ENCODE measurements at places on chromosomes 11 and 22.

DNA sequence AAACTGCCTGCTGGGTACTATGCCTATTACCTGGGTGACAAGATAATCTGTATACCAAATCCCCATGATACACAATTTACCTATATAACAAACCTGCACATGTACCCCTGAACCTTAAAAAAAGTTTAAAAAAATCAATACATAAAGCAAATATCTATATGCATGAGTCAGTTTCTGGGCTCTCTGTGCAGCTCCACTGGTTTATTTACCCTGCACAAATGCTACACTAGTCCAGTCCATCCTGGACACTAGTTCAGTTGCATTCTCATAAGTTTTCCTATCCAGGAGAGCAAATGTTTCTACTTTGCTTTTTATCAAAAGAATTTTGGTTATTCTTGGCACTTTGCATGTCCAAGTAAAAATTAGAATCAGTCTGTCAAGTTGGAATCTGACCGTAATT lies 99.8 kb upstream of the OLFML1 start:
- DNase-seq, result no peak

DNA sequence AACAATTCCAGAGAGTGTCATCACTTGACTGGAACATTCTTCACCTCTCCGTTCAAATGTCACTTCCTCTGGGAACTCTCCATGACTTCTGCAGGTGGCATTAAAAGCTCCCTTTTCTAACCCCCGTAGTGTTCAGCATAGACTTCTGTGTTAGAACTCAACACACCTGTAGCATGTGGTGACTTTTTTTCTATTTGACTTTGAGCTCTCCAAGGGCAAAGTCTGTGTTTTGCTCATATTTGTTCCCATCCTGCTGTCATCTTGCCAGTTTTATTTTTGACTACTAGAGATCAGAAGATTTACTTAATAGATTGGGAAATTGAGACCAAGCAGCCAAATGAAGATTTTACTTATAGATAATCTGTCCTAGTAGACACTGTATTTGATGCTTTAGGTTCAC lies 367.1 kb downstream of the INSC start:
- DNase-seq, result no peak

GRCh38 chr11:106958517-106959248 lies 59.6 kb downstream of the GUCY1A2 start:
- no peak for DNase-seq

GRCh38 chr11:61115498-61116224 lies 13.4 kb downstream of the CD5 start:
- DNase-seq, result no peak

DNA sequence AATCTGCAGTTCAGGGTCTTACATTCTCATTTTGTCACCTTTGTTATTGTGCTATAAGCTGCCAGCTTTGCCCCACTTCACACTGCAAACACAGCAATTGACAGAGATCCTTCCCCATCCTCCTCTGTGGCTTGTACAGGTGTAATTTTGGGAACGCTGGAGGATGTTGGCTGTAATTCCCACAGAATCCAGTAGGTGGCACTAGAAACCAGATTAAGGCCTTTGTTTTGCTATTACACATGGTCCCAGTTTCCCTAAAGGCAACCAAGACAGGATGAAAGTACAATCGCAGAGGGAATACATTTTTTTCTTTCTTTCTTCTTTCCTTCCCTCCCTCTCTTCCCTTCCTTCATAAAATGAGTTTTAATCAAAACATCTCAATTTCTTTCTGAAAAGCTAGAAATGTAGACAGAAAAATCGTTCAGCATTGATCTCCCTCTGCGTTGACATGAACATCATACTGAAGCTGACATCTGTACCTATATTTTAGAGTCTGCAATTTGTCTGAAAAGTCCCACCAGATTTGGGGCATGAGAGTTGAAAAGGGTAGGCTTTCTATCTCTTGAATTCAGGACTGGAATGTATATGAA lies 21.3 kb upstream of the NELL1 start:
- no peak for DNase-seq

GRCh38 chr22:31394326-31394725 lies 5.1 kb upstream of the DRG1 start:
- no peak for DNase-seq

- no peak for DNase-seq
Measured at GRCh38 chr11:19598456-19598855, 114.2 kb upstream of the NAV2 start.

DNA sequence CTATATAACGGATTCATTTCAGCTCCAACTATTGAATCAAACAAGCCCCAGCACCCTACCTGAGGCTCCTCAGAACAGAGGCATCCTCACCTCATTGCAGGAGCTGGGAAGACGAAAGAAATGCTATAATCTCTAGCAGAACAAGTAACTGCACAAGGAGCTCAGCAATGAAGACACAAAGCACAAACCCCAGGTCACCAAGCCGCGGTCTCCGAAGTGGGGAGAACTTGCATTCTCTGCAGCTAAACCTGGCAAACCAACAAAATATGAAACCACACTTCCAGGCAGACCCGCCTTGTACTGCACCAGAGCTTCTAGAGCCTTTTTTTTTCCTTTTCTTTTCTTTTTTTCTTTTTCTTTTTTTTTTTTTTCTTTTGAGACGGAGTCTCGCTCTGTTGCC lies 21.8 kb upstream of the CD5 start:
- DNase-seq, result no peak

DNA sequence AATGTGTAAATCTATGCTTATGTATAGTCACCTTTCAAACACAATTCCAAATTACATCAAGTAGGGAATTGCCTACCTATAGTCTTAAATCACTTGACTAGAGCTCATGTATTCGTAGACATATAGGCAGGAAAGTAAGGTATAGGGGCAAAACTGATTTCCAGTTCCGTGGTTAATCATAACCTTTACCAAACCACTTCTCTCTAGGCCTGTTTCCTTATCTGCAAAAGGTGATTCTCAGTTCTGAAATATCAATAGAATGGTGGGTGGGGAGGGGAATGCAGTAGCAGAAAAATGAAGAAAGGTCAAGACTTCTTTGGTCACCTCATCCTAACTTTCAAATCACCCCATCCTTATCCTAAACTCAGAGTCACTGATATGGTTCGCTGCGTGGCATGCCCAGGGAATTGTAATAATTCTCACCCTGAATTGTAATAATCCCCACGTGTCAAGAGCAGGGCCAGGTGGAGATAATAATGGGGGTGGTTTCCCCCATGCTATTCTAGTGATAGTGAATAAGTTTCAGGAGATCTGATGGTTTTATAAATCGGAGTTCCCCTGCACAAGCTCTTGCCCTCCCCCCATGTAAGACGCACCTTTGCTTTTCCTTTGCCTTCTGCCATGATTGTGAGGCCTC lies 1.9 kb upstream of the ANO5 start:
- no peak for DNase-seq

DNA sequence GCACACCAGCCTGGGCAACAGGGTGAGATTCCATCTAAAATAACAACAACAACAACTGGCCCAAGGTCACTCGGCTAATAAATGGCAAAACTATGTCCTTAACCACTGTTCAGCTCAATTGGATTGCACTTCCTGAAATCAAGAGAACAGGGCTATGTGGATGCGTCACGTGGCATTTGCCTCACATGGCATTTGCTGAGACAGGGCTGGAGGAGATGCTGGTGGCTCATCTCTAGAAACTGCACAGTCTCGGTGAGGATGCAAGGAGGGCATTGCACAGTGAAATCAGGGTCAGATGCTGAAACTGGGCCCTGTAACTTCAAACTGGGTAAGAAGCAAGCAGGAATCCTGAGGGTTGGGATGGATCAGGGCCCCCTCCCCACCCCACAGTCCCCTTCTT lies 171.9 kb downstream of the BUD13 start:
- DNase-seq, result no peak

- DNase-seq, result no peak
Measured at GRCh38 chr11:67572747-67573419, 10.7 kb upstream of the GSTP1 start.

GRCh38 chr22:42353883-42354727 lies 78.1 kb downstream of the NFAM1 start:
- no peak for DNase-seq

DNA sequence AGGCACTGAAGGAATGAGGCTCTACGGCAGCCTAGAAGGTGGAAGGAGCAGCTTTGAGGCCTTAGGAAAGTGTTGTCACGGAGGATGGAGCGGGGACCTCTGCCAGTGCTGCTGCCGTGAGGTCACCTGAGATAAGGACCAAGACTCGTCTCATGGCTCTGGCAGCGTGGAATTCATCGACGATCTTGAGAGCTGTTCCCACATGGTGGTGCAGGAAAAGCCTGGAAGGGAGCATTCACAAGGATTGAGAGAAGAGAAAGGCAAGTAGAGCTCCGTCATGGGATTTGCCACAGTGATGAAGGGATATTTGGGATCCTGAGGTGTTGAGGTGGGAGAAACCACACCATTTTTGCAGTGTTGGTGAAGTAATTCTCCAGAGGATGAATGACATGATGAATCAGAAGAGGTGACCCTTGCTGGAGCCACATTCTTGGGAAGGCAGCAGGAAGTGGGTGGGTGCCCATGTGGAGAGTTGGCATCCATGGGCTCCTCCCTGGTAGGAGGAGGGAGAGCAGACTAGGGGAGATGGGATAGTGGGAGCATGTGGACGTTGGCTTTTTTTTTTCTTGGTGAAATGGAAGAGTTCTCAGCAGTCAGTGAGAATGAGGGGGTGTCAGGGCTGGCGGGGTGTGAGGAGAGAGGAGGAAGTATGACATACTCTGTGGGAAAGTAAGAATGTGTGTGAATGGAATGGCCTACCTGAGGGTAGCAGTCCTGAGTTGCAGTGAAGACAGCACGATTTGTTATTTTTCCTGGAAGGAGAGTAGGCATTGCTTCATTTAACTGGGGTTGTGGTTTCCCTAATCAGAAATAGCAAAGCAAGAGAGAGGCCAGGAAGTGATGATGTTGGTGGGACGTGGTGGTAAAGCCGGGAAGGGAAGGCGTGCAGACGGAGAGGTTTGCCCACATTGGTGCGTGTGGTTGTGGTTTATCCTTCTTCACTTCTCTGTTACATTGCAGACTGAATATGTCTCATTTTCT lies 11.1 kb downstream of the PPP6R3 start:
- DNase-seq, result no peak

- no peak for DNase-seq
Measured at GRCh38 chr11:68377389-68377795, 65.0 kb downstream of the LRP5 start.

- no peak for DNase-seq
Measured at GRCh38 chr22:47276450-47276820, 514.0 kb downstream of the TBC1D22A start.

DNA sequence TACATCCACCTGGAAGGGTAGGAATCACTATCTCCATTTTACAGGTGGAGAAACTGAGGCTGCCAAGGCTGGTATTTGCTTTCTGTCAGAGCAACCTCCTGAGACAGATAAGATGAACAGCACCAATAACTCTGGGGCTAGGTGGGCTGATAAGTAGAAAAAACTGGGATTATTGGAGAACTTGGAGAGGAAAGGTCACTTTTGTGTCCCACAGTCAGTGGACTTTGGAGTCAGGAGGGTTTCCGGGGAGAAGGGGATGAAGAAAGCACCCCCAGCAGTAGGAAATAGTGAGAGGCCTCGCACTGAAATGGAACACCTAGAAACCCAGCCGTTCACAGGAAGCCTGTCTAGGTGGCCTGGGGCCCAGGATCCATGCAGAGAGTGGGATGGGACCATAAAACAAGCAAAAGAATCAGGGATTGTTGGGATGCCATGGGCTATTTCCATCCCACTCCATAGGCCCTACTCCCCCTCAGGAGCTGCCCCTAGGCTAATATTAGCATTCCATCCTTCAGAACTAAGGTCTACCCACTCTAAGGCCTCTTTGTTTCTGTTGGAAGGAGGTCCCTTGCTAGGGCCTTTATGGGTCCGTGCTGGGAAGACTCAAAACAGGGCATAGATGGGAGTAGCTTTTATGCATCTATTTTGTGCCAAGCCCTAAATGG lies 31.0 kb upstream of the FCHSD2 start:
- no peak for DNase-seq

GRCh38 chr11:64755681-64756361 lies 4.0 kb downstream of the PYGM start:
- no peak for DNase-seq

DNA sequence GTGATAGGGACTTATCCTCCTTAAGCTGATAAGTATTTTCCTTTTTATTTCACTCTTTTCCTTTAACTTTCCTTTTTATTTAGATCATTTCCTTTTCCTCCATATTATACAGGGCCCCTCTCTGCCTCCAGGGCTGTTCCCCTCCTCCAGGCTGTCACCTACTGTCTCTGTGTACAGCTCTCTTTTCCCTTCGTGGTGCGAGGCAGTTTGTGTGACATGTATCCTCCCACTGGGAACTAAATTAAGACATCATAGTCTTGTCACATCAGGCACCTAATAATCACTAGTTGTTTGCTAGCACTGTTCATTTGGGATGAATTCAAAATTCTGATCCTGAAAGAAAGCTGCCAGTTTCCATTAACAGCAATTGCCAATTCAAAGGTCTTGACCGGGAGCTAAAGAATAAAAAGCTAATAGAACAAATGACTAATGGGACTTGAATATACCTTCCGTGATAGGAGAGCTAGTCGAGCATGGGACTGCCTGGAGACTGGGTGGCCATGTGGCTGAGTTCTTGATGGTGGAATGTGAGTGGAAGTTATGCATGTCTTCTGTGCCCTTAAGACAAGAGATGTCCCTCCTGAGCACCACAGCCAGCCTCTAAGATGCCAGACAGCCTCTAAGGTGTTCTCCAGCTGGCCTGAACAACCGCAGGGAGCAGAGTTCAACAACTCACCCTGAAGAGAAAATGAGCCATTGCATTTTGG lies 77.7 kb upstream of the LRRC55 start:
- no peak for DNase-seq

GRCh38 chr11:12180257-12181205 lies 70.1 kb downstream of the MICAL2 start:
- no peak for DNase-seq

DNA sequence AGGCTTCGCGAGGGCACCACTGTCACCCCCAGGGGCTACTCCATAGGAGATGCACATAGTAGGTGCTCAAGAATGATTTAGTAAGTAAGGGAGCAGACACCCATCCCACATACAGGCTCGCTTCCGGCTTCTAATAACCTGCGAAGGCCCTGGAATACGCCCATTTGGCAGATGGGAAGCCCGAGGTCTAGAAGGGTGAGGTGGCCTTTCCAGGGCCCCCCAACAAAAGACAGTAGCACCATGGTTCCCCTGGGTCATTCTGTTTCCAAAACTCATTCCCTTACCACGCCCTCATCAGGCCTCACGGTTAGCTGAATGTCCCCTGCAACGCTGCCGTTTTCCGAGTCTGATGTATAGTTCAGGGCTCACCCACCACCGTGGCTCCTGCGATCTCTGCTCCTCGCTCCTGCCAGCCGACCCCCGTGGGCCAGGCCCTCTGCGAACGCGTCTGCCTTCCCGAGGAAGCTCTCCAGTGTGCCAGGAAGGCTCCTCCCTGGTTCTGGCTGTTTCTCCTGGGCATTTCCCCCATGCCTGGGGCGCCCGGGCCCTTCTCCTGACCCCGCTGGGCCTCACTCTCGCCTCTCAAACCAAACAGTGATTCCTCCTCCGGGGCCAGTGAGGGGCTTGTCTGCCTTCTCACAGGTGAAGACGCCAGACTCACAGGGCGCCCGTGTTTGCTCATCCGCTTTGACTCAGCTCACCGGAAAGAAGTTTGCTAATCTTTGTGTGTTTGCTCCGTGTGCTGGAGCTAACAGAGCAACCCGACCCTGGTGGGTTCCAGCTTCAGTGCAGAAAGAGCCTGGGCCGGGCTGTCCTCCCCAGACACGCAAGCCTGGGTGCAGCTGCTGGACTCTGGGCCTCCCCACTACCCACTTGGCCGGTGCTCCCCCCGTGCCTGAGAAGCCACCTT lies 86.6 kb downstream of the RTL6 start:
- DNase-seq, result no peak

- no peak for DNase-seq
Measured at GRCh38 chr22:47788461-47788860, 1026.0 kb downstream of the TBC1D22A start.
